ENCODE measurements at places on chromosomes 4 and X.

GRCh38 chr4:153748378-153748777 is 11.4 kb downstream of the RNF175 start:
- no peak for DNase-seq

GRCh38 chr4:35164063-35164462 is 1080.3 kb downstream of the ARAP2 start:
- DNase-seq: no peak

- no peak for DNase-seq
Observed at GRCh38 chr4:8459867-8460445, 19.4 kb downstream of the TRMT44 start.

GRCh38 chr4:142291299-142292050 is 554.6 kb downstream of the INPP4B start:
- no peak for DNase-seq

GRCh38 chr4:36549252-36549651 is 267.8 kb downstream of the DTHD1 start:
- no peak for DNase-seq

DNA sequence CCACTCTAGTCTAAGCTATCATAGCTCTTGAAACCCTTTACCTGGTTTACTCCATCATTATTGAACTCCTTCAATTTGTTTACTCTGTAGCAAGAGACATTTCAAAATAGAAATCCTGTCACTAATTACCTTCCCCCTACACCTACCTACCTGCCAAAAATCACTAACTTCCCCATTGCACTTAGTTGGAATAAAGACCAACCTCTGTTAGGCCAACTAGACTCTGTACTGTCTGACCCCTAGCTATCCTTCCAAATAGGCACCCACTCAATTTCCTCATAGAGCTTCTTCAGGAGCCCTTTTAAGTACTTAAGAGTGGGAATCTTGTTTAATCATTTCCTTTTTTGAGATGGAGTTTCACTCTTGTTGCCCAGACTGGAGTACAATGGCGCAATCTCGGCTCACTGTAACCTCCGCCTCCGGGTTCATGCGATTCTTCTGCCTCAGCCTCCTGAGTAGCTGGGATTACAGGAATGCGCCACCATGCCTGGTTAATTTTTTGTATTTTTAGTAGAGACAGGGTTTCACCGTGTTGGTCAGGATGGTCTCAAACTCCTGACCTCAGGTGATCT is 8.9 kb upstream of the CDKL2 start:
- no peak for DNase-seq

GRCh38 chr4:1985294-1985693 is 23.5 kb downstream of the NELFA start:
- peak; percentile 32 for DNase-seq
